Activated CD8-positive, alpha-beta memory T cell treated with anti-CD3 and anti-CD28 coated beads, Interleukin-2, amount 50 U/mL, for 48 hours (primary cell): ENCODE measurements at places on chromosomes 12 and 14.
A peak's percentile ranks its signal among the peaks of the same experiment; 100 is the strongest.

- DNase-seq: no peak
These were observed 30.4 kb upstream of the CISTR start for GRCh38 chr12:53782093-53782703.

GRCh38 chr14:37246427-37246829, 48.7 kb downstream of the MIPOL1 start:
- DNase-seq: no peak

- peak; percentile 79 for DNase-seq
These were observed 9.5 kb downstream of the NOC4L start for GRCh38 chr12:132153501-132154340.

DNA sequence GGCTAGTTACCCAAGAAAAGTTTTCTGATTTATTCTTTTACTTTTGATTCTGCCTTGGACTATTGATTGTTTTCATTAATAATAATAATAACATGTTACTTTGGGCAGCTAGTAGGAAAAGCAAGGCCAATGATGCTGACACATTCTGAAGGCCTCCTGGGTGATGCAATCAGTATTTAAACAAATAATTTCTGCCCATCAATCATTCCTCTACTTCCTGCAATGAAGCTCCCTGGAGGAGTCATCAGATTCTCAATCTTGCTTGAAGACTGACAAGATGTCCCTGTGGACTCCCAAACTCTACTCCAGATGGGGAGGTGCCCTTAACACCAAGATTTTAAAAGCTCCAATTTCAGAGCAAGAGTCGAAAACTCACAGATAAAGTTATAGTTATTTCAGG, at the start of gene SPX:
SPX (plus strand) TSS at position 244 of the 400 bp plus-strand sequence. CDS start 177 bp downstream, outside the sequence.
- no peak for DNase-seq

DNA sequence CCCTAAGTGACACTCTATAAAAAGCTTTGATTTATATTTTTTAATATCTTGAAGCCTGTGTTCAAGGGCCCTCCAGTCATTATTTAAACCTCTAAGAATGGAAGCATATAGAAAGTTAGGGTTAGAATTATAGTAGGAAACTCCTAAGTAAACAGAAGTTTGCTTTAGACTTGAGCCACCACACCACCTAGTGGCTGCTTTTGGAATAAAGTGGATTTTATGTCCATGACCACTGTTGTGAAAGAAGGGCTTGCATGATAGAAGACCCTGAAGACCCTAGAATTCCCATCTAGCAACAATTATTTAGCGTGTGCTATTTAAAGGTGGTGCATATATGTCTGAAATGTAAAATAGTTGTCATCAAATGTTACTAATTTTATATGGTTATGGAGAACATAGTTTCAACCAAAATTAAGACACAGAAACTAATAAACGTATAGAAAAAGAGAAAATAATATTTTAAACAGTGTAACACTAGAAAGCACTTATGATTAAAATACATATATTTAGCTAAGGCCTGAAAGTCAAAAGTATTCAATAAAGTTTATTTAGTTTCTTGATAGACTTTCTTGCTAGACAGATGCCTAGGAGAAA, 21.3 kb downstream of the LRRIQ1 start:
- DNase-seq: no peak

GRCh38 chr12:26123482-26123980, 1.3 kb downstream of the BHLHE41 start:
- DNase-seq: no peak

DNA sequence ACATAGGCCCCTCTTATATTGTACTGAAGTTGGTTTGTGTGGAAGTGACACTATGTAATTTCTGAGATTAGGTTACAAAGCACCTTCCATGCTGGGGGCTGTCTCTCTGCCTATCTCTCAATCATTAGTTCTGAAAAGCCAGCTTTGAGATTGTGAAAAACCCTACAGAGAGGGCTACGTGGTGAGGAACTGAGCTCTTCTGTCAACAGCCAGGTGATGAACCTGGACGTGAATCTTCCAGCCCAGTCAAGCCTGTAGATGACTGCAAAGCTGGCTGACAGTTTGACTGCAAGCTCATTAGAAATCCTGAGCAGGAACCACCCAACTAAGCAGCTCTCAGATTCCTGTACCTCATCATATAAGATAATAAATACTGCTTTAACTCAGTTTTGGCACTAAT, 36.3 kb upstream of the BBS10 start:
- no peak for DNase-seq

DNA sequence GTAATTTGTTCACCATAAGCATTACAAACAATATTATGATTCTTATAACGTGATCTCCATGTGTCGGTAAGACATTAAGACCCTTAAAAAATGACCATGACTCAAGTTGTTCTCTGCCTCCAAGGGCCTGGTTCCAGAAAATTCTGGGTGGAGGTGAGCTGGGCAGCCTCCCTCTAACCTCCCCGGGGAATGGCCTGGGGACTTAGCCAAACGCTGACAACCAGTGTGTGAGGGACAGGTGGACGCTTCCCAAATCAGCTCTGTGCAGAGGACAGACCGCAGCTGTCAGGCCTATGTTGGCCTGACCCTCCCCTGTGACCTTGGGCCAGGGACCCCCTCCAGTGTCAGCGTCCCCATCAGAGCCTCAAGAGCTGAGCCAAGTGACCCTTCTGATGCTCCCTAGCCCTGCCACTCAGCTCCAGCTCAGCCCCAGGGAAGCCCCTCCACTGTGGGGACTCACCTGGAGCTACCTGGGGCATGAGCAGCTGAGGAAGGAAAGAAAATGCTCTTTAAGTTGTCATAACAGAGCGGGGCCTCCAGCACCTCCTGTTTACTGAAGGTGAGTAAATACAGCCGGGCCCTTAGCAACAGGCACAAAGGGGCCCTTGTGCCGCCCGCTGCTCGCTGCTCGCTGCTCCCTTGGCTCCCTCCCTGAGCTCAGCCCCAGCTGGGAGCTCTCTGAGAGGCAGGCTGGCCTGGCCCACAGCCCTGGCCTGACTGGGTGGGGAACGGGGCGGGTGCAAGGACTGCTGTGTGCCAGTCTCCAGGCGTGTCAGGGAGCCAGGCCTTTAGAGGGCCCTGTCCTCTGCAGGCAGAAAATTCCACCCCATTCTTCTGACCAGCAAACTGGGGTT, 116.6 kb downstream of the CALM1 start:
- DNase-seq: no peak

DNA sequence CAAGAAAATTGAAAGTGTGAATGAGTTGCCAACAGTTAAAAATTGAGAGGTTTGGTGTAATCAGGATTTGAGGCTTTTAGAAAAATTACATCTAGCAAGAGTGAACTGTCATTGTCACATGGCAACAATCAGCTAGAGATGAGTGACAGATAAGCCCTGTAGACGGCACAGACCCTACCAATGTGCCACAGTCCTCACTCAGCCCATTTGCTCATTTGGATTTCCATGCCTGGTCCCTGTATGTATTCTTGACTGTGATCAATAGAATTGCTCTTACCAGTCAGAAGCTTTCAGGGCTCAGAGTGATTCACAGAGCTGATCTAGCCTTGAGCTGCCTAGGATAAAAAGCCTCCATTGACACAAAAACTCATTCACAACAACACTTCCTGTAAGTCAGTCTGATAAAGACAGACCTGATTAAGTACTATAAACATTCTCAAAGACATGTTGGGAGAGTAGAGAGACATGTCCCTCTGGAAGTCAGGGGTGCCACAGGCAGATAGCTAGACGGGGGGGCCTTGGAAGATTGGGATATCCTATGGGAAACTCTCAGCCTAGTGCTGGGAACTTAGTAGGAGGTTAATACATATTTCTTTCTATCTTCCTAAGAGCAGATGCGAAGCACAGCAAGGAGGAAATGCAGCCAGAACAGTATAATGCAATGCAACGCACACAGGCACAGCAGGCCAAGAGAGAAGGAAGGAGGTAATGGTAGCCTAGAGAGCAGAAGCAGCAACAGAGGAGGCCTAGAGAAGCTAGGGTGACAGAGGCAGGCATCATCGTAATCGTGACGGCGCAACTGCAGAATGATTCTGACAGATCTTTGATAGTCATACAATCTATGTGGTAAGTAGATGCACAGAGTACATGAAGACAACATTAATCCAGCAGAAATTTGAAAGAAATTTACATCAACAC, 2.0 kb upstream of the PELI2 start:
- DNase-seq: no peak

GRCh38 chr12:40622246-40622838, 69.9 kb upstream of the CNTN1 start:
- peak; percentile 62 for DNase-seq

- no peak for DNase-seq
These were observed 100.9 kb upstream of the PKP2 start for GRCh38 chr12:32997471-32997870.

DNA sequence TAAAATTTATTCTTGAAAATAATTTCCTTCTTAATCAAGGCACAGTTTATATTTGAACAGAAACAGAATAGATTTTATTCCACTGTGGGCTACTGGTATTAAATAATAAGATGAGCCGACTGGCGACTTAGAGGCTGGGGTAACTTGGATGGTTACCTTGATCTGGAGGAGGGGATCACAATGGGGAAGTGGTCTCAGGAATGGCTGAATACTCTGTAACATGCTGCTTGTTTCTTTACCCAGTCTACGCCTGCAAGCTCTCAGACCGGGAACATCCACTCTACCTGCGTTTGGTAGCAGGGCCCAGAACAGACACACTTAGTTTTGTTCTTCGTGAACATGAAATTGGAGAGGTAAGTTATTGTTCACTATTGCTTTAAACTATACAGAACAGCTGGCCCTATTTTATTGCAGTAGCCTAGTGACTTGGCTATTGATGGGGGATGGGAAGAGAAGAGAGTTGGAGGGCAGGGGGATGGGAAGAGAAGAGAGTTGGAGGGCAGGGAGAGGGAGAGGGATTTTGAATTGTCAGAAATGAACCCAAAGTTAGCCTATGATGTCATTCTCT, 67.9 kb downstream of the GNS start:
- no peak for DNase-seq

- DNase-seq: no peak
These were observed 90.7 kb downstream of the PPFIA2 start for GRCh38 chr12:81668475-81668874.

DNA sequence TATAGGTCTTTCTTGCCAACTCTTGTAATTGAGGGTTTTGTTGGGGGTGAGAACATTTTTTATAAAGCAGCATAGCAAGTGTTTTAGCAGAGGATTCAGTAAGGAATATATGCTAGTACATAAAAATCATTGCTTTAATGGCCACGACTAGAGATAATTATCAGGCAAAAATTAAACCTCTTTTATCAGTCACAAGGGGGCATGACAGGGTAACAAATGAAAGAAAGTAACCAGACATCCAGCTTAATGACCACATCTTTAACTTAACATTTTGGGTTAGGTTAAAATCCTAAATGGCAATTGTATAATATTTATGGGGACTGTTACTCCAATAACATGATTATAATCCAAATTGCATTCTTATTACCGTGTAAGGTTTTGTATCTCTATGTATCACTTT, 119.6 kb downstream of the LRRIQ1 start:
- DNase-seq: no peak

DNA sequence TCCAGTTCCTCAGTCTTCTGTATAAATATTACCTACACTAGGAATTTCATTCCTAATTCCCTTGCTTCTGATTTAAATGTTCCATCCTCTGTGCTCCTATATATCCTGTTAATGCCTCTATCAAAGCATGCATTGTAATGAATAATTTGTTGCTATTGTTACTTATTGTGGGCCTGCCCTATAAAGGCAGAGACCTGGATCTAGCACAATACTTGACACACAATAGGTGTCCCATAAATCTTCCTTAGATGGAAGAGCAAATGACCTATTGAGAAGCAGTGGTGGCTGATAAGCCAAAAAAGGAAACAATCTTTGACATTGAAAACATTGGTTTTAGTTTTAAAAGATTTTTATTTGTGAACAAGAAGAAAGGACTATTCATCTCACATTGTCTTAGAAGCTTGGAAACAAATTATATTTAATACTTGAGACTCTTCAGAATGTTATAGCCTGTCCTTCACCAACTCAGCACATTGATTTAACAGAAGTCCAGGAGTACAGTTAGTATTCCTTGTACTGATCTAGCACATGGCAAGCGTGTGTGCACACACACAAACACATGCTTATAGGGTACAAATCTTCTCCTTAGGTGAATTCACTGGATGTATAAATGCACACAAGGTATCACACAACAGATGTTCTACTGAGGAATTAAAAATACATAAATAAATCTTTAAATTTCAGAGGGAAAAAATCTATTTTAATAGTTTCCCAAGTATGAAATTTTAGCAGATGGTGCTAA, 135.9 kb downstream of the DUSP6 start:
- no peak for DNase-seq

DNA sequence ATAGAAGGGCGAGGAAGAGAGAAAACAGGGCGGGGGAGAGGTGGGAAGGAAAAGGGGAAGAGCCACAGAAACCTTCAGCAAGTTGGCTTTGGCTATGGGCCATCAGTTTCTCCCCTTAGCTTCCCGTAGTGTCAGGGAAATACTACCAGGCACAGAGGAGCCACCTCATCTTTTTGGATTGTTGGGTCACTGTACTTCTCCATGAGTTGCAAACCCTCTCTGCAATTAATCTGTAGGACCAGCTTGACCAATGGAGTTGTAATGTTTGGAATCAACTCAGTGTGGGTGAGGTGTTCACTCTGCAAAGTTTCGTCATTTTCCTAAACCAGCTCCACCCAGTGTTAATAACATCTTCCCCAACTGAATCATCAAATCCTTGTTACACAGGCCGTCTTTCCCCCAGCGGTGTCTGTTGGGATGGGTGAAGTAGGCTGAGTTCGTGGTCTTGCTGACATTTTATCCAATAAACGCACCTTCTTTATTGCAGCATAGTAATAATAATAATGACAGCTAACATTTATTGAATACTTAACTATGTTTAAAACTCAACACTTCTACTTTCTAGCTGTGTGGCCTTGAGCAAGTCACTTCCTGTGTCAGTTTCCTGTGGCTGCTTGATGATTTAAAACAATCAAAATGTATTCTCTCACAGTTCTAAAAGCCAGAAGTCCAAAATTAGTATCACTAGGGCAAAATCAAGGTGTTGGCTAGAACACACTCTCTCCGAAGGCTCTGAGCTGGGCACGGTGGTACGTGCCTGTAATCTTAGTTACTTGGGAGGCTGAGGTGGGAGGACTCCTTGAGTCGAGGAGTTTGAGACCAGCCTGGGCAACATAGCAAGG, 8.1 kb upstream of the GLTP start:
- no peak for DNase-seq

DNA sequence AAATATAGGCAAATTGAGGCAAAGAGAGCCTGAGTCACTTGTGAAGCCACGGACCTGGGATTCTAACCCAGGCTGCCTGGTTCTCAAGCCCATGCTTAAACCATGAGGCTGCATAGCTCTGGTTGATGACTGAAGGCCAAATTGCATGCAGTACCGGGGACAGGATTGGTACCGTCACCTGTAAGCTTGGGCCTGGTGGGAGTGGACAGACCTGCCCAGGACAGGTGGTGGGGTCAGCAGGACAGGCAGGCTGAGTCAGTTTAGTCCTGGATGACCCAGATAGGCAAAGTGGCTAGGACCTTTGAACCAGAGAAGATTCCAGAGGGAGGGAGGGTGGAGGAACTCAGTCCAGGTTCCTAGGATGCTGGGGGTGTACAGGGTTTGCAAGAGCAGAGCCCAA, 25.8 kb downstream of the RIN3 start:
- no peak for DNase-seq

GRCh38 chr14:32603992-32604565, 275.0 kb downstream of the AKAP6 start:
- no peak for DNase-seq

- no peak for DNase-seq
These were observed 27.5 kb downstream of the PIGH start for GRCh38 chr14:67572608-67573007.

GRCh38 chr12:11826574-11826973, 177.1 kb downstream of the ETV6 start:
- no peak for DNase-seq
